Right atrium auricular region (tissue), 2 donors: ENCODE measurements at places on chromosomes 2 and 18.

GRCh38 chr2:38107738-38108410 lies 31.9 kb upstream of the CYP1B1 start:
- DNase-seq: no peak

DNA sequence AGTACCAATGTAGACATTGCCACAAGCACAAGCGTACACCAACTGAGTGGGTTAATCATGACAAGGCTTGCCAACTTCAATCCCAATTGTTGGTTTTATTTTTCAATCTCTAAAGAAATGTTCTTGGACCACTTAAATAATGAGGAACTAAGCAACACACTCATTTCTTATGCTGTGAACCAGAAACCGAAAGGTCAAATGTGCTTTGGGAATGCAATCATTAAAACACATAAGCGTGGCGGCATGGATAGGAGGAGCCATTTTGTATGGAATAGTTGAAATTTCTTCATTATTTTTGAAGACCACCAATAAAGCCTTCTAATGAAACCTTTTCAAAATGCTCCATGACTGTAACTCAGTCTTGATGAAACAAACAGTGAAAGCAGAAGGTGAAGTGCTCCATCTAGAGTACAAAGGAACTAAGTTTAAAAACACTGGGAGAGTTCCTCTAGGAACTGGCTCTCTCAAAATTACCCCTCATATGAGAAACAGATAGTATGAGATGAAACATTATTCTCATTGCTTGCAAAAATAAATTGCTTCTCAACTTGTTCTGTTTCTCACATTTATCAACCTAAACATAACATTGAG lies 113.2 kb upstream of the CHST9 start:
- DNase-seq: no peak

- DNase-seq: no peak
Observed at GRCh38 chr2:104853534-104854497, at the start of gene POU3F3. Gene POU3F3, plus strand, starts transcription at chr2:104854115. Its CDS starts 1,396 bp downstream, at chr2:104855511.

GRCh38 chr2:37529830-37530415 lies 141.5 kb downstream of the CDC42EP3 start:
- DNase-seq: no peak

GRCh38 chr2:189580241-189580651 lies 340 bp downstream of the SLC40A1 start:
- no peak for DNase-seq
